Tongue (tissue), 3 donors: ENCODE measurements at places on chromosomes 12 and 14.

- no peak for DNase-seq
These were observed 9.0 kb upstream of the CD163 start for GRCh38 chr12:7512553-7512952.

- DNase-seq = no peak
These were observed 20.9 kb downstream of the POMT2 start for GRCh38 chr14:77299771-77300170.

DNA sequence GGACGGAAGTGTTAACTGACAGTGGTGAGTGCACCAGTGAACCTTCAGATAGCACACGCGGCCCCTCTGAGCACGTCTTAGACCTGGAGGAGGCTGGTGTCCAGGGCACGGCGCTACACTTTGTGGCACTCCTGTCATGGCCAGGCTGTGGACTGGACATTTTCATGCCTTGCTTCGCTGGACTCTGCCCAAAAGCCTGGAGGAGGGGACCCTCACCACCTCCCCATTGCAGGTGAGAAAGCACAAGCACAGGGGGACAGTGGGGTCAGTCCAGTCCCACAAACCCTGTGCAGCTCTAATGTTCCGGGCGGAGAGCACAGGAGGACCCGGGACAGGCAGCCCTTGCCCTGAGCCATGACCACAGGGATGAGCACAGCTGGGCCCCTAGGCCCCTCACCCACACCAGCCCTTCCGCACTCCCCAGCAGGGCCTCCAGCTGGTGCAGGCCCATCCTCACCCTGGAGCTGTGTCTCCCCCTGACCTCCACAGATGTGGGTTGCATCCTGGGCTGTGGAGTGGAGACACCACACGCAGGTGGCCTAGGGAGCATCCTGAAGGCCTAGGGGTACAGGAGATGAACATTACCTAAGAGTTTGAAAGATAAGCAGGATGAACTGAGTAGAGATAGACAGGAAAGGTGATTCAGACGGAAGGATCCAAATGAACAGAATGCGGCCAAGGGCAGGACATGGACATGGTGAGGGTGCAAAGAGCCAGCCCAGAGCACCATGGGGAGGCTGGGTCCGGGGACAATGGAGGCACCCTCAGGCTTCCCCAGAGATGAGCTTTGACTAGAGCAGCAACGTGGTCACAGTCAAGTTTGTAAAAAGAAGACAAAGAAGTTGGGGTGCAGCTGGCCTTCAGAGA lies 132.8 kb downstream of the BCL11B start:
- DNase-seq = no peak

GRCh38 chr12:79367032-79367589 lies 323.7 kb downstream of the PAWR start:
- DNase-seq = no peak

DNA sequence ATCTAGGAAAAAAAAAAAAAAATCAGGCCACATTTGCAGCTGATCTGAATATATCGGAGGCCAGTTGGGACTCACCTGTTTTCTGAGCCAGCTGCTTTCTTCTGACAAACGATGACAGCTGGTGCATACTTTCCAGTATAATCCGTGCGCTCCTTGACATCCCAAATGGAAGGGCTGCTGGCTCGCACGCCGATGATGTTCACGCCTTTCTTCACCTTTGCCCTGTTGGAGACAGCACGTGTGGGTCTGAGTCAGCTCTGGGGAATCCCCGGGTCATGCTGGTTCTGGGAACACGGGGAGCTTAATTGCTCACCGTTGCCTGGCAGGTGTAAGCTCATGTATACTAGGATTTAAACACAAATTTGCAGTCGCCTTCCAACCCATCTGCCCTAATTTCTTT lies 372.8 kb downstream of the TMEM132D start:
- peak; percentile 83 for DNase-seq

GRCh38 chr12:4446335-4446734 lies 720 bp upstream of the FGF6 start:
- no peak for DNase-seq

GRCh38 chr12:79388011-79388410 lies 302.8 kb downstream of the PAWR start:
- DNase-seq = no peak
